CD4-positive, alpha-beta T cell (primary cell): ENCODE measurements at places on chromosomes 4 and X. TPM values are rescaled to one million over a fixed set of nuclear protein-coding genes. Genes with fewer than 3 reads are reported as not detected.

MAGEA8 gene
- total RNA-seq: not detected

TEC gene
- 2.8 TPM for total RNA-seq

POU4F2 gene
- not detected for total RNA-seq

TLR3 gene
- total RNA-seq: 0.28 TPM

DYNLT3 gene
- 48.3 TPM for total RNA-seq

NOX1 gene
- total RNA-seq: not detected

P2RY8 gene
- total RNA-seq: 139 TPM

KCND1 gene
- 1.5 TPM for total RNA-seq

HEPH gene
- not detected for total RNA-seq

POF1B gene
- 0.17 TPM for total RNA-seq

TCEAL9 gene
- not detected for total RNA-seq

GAGE2A gene
- not detected for total RNA-seq

TMPRSS11F gene
- total RNA-seq: not detected

DOK7 gene
- total RNA-seq: not detected

THAP6 gene
- 19.1 TPM for total RNA-seq

SSX3 gene
- total RNA-seq: not detected

TMPRSS11B gene
- not detected for total RNA-seq

VSIG4 gene
- not detected for total RNA-seq

SOX3 gene
- total RNA-seq: not detected

BANK1 gene
- 0.20 TPM for total RNA-seq

SPP1 gene
- total RNA-seq: not detected

HTN3 gene
- total RNA-seq: not detected

UGT8 gene
- total RNA-seq: not detected

TMEM150C gene
- total RNA-seq: not detected

CFAP99 gene
- total RNA-seq: 0.17 TPM

TEX11 gene
- total RNA-seq: not detected
